Peyer's patch (tissue), 4 donors: ENCODE measurements at places on chromosomes 2 and 18.

DNA sequence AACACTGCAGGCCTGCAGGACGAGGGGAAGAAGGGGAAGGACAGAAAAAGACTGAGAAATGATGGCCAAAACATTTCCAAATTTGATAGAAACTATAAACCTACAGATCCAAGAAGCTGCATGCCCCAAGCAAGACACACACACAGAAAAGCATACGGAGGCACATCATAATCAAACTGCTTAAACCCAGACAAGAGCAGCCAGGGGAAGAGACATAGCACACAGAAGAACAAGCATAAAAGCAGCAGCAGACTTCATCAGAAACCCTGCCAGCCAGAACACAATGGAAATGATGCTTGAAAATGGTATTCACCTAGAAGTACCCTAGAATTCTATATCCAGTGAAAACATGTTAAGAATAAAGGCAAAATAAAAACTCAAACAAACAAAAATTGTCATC lies 57.2 kb upstream of the RNU4ATAC start:
- DNase-seq, result no peak
- no peaks in the 10 kb centered on the region for H3K4me1 ChIP-seq
- no peak overlapping the region for H3K27ac ChIP-seq
- H3K27me3 ChIP-seq, result no peaks in the 10 kb centered on the region
- no peak overlapping the region for H3K4me3 ChIP-seq

GRCh38 chr2:151119374-151119773 lies 142.3 kb downstream of the RBM43 start:
- no peaks in the 10 kb centered on the region for H3K4me1 ChIP-seq
- H3K4me3 ChIP-seq, result no peak overlapping the region
- H3K36me3 ChIP-seq, result no peaks in the 10 kb centered on the region
- DNase-seq, result no peak
- no peaks in the 10 kb centered on the region for H3K27me3 ChIP-seq

DNA sequence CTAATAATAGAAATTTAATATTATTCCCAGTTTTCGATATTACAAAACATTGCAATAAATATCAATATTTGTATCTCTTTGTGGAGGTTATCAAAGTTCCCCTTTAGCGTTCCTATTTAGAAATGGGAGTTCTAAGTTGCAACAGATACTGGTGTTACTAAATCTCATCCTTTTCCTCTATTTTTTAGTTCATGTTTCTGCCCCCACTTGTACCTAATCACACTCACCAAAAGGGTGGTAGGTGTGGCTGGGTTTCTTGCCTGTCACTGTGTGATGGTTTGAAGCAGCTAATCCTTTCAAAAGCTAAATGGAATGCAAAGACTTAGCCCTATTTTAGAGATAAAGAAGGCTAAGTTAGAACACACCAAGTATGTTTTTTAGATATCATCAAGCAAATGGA lies 997.9 kb downstream of the TSN start:
- H3K4me1 ChIP-seq, result no peaks in the 10 kb centered on the region
- H3K27ac ChIP-seq, result no peak overlapping the region
- no peak for DNase-seq
- H3K36me3 ChIP-seq, result no peaks in the 10 kb centered on the region
- no peaks in the 10 kb centered on the region for H3K27me3 ChIP-seq

- H3K27me3 ChIP-seq, result no peaks in the 10 kb centered on the region
- no peak overlapping the region for H3K4me3 ChIP-seq
- no peak for DNase-seq
- H3K27ac ChIP-seq, result no peak overlapping the region
- H3K36me3 ChIP-seq, result no peaks in the 10 kb centered on the region
Observed at GRCh38 chr2:83584672-83585071, 874.4 kb downstream of the SUCLG1 start.

GRCh38 chr18:12520442-12520992 lies 112.8 kb downstream of the PRELID3A start:
- no peak overlapping the region for H3K27ac ChIP-seq
- no peaks in the 10 kb centered on the region for H3K27me3 ChIP-seq
- DNase-seq, result no peak
- H3K4me1 ChIP-seq, result no peaks in the 10 kb centered on the region
- H3K4me3 ChIP-seq, result no peak overlapping the region

GRCh38 chr18:62105376-62105775 lies 81.5 kb downstream of the PIGN start:
- H3K4me3 ChIP-seq, result no peak overlapping the region
- H3K36me3 ChIP-seq, result no peaks in the 10 kb centered on the region
- H3K4me1 ChIP-seq, result no peaks in the 10 kb centered on the region
- no peak overlapping the region for H3K27ac ChIP-seq
- DNase-seq, result no peak
- no peaks in the 10 kb centered on the region for H3K27me3 ChIP-seq

- H3K4me3 ChIP-seq, result no peak overlapping the region
- DNase-seq, result no peak
- no peaks in the 10 kb centered on the region for H3K27me3 ChIP-seq
Observed at GRCh38 chr18:50131591-50131990, 63.4 kb downstream of the MYO5B start.

- H3K4me1 ChIP-seq, result no peaks in the 10 kb centered on the region
- no peaks in the 10 kb centered on the region for H3K36me3 ChIP-seq
- peak overlapping the region; percentile 64 for H3K4me3 ChIP-seq
Observed at GRCh38 chr18:56637176-56637575, 1.2 kb downstream of the TXNL1 start.

GRCh38 chr2:204989877-204990276 lies 444.6 kb downstream of the PARD3B start:
- no peaks in the 10 kb centered on the region for H3K36me3 ChIP-seq
- no peak overlapping the region for H3K27ac ChIP-seq
- no peaks in the 10 kb centered on the region for H3K4me1 ChIP-seq
- no peak for DNase-seq

- no peak overlapping the region for H3K4me3 ChIP-seq
- H3K27me3 ChIP-seq, result no peaks in the 10 kb centered on the region
- H3K27ac ChIP-seq, result no peak overlapping the region
- H3K4me1 ChIP-seq, result no peaks in the 10 kb centered on the region
Observed at GRCh38 chr2:228094377-228094921, 87.0 kb downstream of the SPHKAP start.

GRCh38 chr18:11310476-11311086 lies 161.2 kb upstream of the PIEZO2 start:
- no peaks in the 10 kb centered on the region for H3K36me3 ChIP-seq
- H3K4me1 ChIP-seq, result no peaks in the 10 kb centered on the region
- no peak for DNase-seq
- H3K4me3 ChIP-seq, result no peak overlapping the region

- no peaks in the 10 kb centered on the region for H3K36me3 ChIP-seq
- no peak overlapping the region for H3K4me3 ChIP-seq
- peak; percentile 11 for DNase-seq
- H3K4me1 ChIP-seq, result no peaks in the 10 kb centered on the region
- no peaks in the 10 kb centered on the region for H3K27me3 ChIP-seq
Observed at GRCh38 chr2:70936165-70936978, 672 bp downstream of the ATP6V1B1 start.

DNA sequence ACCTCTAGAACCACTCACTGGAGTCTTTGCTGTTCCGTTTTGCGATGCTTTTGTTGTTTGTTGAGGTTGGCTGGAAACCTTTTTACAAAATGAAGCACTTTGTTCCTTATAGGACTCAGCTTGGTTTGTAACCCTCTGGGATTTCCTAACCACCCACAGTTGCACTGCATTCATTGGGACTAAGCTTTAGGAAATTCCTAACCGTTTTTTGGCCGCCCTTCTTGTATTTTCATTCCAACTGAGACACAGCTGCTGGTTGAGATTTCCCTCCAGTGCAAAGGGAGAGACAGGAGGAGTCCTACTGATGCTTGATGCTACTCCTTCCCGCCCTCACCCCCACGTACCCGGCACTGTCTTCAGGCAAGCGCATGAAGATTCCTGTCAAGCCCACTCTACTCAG lies 6.1 kb upstream of the DIPK1C start:
- no peaks in the 10 kb centered on the region for H3K4me1 ChIP-seq
- H3K27ac ChIP-seq, result no peak overlapping the region
- no peaks in the 10 kb centered on the region for H3K27me3 ChIP-seq
- no peak overlapping the region for H3K4me3 ChIP-seq
- DNase-seq, result no peak
- no peaks in the 10 kb centered on the region for H3K36me3 ChIP-seq

DNA sequence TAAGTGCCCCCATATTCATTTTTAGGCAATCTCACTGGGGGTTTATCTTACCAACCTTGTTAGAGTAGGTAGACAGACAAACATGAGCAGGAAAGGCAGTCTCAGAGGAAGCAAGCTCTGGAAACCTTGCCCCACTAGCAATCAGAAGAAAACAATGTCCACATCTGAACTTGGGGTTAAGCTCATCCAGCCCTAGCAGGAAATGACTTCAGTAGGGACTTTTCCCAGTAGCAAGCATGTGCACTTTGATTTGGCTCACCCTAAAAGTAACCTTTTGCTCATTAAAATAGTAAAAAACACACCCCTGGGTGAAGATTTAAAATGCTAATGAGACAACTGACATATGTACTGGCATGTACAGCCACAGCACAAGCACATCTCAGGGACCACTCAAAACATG lies 175.5 kb downstream of the AKAIN1 start:
- H3K27me3 ChIP-seq, result no peaks in the 10 kb centered on the region
- no peak overlapping the region for H3K4me3 ChIP-seq
- H3K36me3 ChIP-seq, result no peaks in the 10 kb centered on the region
- H3K4me1 ChIP-seq, result no peaks in the 10 kb centered on the region
- no peak for DNase-seq

DNA sequence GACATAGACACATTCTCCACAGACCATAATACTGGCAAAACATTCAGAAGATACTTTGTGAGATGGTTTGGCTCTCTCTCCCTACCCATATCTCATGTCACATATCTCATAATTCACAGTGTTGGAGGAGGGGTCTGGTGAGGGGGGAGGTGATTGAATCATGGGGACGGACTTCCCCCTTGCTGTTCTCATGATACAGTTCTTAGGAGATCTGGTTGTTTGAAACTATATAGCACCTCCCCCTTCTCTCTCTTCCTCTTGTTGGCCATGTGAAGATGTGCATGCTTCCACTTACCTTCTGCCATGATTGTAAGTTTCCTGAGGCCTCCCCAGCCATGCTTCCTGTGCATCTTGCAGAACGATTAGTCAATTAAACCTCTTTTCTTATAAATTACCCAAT lies 61.1 kb downstream of the HK2 start:
- DNase-seq, result no peak
- no peak overlapping the region for H3K27ac ChIP-seq
- H3K36me3 ChIP-seq, result peaks cover 15% of the 10 kb centered on the region
- H3K4me3 ChIP-seq, result no peak overlapping the region

GRCh38 chr2:84212611-84213314 lies 246.3 kb downstream of the SUCLG1 start:
- no peaks in the 10 kb centered on the region for H3K4me1 ChIP-seq
- H3K27ac ChIP-seq, result no peak overlapping the region
- DNase-seq, result no peak
